ENCODE measurements at places on chromosomes 12 and 14. TPM values are rescaled to one million over a fixed set of nuclear protein-coding genes. Genes with fewer than 3 reads are reported as not detected.

AHNAK2 gene
- 2.0 TPM for total RNA-seq

DNA sequence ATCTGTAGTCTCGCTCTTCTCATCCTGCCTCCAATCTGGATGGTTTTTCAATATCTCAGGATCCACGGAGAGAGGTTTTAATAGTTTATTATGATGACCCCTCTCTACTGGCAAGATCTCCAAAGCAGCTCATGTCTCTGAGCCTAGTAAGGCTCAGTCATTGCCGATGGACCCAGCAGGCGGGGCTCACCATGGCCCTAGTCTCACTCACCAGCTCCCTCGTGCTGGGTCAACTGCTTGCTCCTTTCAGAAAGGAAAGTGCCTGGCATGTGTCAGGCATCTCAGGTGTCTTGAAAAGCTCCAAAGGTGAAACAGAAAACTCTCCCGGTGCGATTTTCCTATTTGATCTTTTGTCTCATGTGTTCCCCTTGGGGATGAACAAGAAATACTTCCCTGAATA lies 179.0 kb downstream of the CALM1 start:
- DNase-seq: no peak

DNA sequence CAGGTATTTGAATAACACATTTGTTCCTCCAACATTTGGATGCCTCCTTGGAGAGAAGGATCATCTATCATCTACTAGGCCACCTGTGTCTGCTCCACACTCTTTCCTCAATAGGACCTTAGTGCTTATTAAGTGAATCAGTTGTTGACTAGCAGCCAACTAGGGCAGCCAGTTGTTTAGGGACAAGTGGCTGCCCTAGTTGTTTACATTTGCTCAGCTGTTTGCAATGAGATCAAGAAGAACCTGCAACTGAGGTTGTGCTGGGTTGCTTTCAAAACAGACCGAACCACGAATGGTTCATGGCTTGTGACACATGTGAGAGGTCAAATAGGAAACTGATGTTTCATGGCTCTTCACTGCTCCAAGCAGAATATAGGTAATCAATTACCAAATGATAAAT lies 53.8 kb downstream of the TMCC3 start:
- DNase-seq: no peak

CMKLR1 gene
- 1.7 TPM for total RNA-seq

GRCh38 chr12:111720457-111720856 lies 34.6 kb downstream of the ACAD10 start:
- DNase-seq: no peak

GRCh38 chr14:60331201-60332045 lies 82.4 kb downstream of the PPM1A start:
- DNase-seq: peak; percentile 92

GRCh38 chr12:108745641-108746040 lies 14.3 kb upstream of the CORO1C start:
- DNase-seq: no peak

DNA sequence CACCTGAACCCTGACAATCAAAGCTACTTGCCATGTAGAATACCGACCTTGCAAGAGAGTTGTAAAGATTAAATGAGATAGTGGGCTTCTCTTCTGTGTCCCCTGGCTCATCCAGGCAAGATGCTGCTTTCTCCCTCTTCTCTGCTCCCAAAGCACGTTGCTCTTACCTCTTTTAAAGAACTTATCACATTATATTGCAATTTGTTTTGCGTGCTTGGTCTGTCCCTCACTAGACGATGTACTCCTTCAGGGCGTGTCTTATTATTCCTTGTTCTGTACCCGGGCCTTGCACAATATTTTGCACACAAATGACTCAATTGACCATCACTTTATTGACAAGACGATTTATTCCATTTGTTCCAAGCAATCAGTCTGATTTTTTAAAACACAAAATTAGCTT lies 3.3 kb downstream of the DCN start:
- no peak for DNase-seq

NELL2 gene
- 54.2 TPM for total RNA-seq

All from H1 (cell line).